ENCODE measurements at places on chromosomes 7 and 10. TPM values are rescaled to one million over a fixed set of nuclear protein-coding genes. Genes with fewer than 3 reads are reported as not detected.

Gene NRG3
- polyA plus RNA-seq: 0.96 TPM

GRCh38 chr7:101681170-101682007, 52.3 kb upstream of the MYL10 start:
- no peak for DNase-seq

- DNase-seq: no peak
Observed at GRCh38 chr10:543131-543530, 146.3 kb downstream of the DIP2C start.

GRCh38 chr7:37173670-37174069, 275.0 kb downstream of the ELMO1 start:
- DNase-seq: no peak

Gene AKR1D1
- 4.4 TPM for polyA plus RNA-seq

GRCh38 chr10:80271416-80271815, 18.0 kb downstream of the MAT1A start:
- no peak for DNase-seq

Gene MALRD1
- polyA plus RNA-seq: 109 TPM

All from large intestine (tissue), 12 donors.